ENCODE measurements at places on chromosomes 1 and 21. TPM values are rescaled to one million over a fixed set of nuclear protein-coding genes. Genes with fewer than 3 reads are reported as not detected.

GRCh38 chr1:201400852-201401230 lies 1.7 kb upstream of the LAD1 start:
- DNase-seq = no peak

DNA sequence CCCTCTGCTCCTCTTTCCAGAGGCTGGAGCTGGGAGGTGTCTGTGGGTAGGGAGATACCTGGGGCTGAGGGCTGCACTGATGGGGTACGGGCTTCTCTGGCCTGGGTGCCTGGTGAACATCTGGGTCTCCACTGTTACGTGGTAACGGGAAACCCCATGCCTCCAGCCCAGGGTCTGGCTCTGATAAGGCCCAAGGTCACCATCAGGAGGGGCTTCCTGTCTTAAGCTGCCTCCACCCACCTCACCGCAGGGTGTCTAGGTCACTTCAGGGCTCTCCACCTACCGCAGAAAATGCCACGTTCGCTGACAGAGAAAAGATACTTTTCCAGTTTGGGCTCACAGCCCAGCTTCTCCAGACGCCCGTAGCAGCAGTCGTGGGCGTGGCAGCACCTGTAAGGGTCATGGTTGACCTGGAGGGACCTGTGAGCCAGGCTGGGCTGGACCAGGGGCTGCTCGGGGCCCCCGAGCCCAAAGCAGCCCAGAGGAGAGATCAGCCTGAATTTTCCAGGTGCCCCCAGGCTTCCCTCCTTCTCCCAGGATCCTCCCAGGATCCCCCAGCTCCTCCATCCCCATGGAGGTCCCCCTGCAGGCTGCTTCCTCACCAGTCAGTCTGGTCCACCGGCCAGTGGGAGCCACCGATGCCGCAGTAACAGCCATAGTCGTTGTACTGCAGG lies 1.3 kb downstream of the PLA2G2E start:
- no peak for DNase-seq

- DNase-seq = no peak
These were observed 47.5 kb downstream of the EVA1C start for GRCh38 chr21:32459972-32460371.

DNA sequence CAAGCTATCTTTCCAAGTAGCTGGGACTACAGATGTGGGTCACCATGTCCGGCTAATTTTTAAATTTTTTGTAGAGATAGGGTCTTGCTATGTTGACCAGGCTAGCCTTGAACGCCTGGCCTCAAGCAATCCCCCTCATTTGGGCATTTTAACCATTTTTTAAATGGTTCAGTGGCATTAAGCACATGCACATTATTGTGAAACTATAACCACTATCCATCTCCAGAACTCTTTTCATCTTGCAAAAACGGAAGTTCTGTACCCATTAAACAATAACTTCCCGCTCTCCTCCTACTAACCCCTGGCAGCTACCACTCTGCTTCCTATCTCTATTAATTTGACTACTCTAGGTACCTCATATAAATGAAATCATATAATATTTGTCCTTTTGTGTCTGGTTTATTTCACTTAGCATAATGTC lies 4.8 kb upstream of the IL6R start:
- no peak for DNase-seq

GRCh38 chr1:153506831-153507413 lies 28.9 kb downstream of the S100A6 start:
- no peak for DNase-seq

DNA sequence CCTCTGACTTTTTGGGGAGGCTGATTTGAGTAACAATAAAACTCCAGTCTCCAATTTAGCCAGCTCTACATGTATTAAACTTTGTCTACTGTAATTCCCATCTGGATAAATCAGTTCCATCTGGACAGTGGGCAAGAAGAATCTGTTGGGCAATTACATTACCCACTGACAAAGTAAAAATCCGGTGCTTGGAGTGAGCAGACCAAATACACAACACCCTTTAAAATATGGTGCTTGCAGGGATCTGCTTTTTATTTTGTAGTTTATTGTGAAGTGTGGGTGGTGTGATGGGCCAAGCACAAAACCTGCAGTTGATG lies 8.9 kb upstream of the CD55 start:
- DNase-seq = no peak

- DNase-seq = no peak
These were observed 26.0 kb downstream of the CDKN2C start for GRCh38 chr1:50996083-50996482.

DNA sequence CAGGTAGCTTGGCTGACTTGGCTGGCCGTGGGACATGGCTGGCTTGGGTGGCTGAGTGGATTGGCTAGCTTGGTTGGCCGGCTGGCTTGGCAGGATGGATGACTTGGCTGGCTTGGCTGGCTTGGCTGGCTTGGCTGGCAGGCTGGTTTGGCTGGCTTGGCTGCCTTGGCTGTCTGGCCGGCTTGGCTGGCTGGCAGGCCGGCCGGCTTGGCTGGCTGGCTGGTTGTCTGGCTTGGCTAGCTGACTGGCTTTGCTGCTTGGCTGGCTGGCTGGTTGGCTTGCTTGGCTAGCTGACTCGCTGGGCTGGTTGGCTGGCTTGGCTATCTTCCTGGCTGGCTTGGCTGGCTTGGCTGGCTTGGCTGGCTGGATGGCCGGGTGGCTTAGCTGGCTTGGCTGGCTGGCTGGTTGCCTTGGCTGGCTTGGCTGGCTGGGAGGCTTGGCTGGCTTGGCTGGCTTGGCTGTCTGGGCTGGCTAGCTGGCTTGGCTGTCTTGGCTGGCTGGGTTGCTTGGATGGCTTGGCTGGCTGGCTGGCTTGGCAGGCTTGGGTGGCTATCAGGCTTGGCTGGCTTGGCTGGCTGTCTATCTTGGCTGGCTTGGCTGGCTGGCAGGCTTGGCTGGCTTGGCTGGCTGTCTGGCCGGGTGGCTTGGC lies 129.7 kb upstream of the FAM72C start:
- no peak for DNase-seq

DNA sequence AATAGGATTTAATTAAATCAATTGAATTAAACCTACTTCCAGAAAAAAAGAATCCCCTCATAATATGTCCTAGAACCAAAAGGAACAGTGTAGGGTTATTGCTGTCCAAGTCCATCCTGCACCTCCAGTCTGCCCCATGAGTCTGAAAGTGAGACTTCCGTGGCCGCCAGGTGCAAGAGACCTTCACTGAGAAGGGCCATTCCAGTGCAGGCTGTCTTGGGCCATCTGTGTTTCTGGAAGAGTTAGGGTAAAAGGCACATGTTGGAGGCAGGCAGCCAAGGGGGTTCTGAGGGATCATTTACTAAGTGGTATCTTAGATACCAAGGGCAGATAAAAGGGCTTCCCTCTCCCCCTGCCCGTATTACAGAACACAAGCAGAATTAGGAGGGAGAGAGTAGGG lies 31.0 kb downstream of the UBE2T start:
- no peak for DNase-seq

DNA sequence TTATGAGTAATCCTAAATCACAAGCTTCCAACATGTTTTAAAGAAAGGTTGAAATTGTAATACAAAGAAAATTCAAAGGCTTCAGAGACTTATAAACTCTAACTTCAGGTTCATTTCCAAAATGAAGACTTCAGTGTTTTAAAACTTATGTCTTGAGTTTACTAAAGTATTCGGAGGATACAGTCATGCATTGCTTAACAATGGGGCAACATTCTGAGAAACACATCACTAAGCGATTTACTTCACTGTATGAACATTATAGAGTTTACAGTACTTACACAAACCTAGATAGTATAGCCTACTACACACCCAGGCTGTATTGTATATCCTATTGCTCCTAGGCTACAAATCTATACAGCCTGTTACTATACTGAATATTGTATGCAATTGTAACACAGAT lies 38.3 kb downstream of the CEP170 start:
- DNase-seq = no peak

DNA sequence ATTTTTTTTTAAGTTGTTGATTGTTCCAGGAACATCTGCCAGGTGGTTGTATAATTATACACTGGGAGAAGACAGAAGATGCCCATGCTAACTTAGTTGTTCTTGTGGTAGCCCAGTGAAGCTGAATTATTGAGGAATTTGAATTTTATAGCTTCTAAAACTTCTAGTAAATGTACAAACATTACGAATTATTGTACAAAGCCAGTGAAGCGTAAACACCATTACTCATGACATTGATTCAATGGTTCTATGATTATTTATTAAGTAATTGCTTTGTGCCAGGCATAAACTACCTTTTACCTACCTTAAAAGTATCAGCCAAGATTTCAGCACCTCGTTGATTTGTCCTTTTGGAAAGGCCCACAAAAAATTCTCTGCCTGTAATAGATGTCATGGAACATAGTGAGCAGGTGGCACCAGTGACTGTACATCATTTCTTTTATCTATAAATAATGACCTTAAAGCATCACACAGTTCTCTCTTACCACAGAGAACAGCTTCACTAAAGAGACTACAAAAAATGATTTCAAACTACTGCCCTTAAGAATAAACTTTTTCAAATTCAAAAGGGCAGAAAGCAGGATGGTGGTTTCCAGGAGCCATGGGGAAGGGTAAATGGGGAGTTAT lies 74.9 kb upstream of the BCL10 start:
- no peak for DNase-seq

DNA sequence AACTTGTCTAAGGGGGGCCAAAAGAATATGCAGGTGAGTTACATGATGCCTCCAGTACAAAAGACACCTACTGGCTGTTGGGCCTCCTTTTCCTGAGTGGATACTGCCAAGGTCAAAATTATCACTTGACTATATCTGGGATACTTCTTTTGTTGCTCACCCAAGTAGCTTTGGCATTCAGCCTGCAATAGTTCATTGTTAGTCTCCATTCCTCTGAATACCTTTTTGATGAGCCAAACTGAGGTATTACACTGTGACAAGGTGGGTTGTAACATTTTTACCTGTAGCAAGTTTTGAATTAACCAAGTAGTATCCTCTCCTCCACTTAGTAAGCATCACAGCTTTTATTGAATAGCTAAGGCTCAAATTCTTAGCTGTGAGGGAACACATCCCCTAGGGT lies 408.0 kb downstream of the LRRIQ3 start:
- DNase-seq = no peak

- no peak for DNase-seq
These were observed 23.4 kb upstream of the BRDT start for GRCh38 chr1:91925644-91926435.

DNA sequence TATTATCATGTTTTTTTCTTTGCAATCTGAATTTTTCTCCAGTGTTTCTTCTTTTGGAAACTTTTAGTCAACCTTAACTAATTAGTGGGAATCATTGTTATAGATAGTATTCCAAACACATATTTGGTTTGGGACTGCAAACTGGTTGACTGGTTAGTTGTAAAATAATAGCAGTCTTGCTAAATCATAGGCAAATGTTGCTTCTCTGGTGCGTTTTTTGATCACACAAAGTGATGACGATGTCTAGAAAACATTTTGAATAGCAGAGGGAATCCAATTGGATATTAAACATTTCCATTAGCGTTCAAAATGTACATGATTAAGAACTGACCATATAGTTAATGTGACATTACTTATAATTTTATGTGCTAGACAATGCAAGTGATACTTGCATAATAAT lies 4.5 kb downstream of the DNAJB4 start:
- no peak for DNase-seq

GRCh38 chr1:90007979-90008404 lies 13.1 kb downstream of the ZNF326 start:
- DNase-seq = no peak

DNA sequence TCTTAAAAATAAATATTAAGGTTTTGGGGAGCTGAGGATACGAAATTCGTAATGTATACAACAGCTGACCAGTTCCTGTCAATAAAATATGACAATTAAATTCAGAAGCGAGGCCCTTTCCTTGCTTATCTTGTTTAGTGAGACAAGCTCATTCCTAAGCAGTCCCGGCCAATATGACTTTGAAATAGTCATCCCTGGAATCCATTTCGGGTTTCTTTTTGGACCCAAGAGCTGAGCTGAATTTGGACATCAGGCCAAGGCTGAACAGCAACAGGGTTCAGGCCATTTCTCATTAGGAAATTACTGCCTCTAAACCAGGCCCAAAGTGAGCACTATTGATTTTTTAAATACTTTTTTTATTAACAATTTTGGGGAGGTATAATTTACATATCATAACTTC lies 17.3 kb upstream of the FMN2 start:
- no peak for DNase-seq

GRCh38 chr1:170731566-170732251 lies 67.8 kb downstream of the PRRX1 start:
- DNase-seq = no peak

- no peak for DNase-seq
These were observed 24.0 kb upstream of the DMRTB1 start for GRCh38 chr1:53435151-53435550.

DNA sequence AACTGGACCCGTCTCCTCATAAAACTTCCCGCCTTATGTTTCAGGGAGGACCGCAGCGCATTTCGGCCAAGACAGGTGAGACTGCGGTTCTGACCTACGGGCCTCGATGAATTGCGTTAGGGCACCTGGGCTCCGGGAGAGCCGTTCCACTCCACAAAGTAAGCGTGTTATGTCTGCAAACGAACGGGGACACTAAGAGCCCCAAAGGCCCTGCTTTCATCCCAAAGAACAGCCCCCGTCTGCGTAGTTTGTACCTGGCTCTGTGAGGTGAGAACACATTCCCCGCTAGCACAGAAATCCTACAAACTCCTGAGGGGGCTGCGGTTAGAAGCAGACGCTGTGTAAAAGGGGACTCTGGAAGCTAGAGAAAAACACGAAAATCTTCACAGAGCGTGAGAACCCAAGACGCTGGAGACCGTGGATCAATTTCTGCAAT lies 41.6 kb upstream of the PPIAL4F start:
- no peak for DNase-seq

DNA sequence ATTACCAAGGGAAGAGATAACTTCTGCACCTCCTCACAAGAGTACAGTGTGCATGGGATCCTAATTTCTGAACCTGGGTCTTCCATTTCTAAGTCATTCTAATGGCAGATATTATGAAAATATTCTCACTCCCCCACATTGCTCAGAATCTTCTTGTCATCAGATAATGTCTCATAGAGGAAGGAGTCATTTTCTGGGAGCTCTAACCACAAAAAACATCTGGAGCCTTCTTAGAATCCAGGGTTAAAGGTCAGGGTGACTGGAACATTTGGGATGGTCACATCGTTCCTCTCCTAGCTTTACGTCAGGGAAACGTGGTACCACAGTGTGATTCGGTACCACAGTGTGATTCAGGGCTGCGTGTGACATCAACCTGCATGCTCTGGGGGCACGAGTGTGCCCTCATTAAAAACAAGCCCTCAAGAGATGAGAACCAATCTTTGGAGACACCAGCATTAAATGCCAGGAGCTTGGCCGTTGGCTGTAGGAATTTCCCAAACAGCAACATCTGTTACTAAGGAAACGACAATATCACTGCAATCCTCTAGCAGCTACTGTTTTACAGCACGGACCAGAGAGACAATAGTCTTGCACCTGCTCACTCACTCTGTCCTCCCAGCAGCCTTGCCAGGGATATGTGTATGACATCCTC lies 179.1 kb downstream of the PSMG1 start:
- DNase-seq = no peak

TSEN15 gene
- total RNA-seq = 144 TPM

RNF186 gene
- not detected for total RNA-seq

AMY1C gene
- total RNA-seq = not detected

KIAA0040 gene
- total RNA-seq = 5.0 TPM

GBP1 gene
- 4.9 TPM for total RNA-seq

Measured in NCI-H460 (cell line).